ENCODE measurements at places on chromosomes 6 and 20. TPM values are rescaled to one million over a fixed set of nuclear protein-coding genes. Genes with fewer than 3 reads are reported as not detected.

DNA sequence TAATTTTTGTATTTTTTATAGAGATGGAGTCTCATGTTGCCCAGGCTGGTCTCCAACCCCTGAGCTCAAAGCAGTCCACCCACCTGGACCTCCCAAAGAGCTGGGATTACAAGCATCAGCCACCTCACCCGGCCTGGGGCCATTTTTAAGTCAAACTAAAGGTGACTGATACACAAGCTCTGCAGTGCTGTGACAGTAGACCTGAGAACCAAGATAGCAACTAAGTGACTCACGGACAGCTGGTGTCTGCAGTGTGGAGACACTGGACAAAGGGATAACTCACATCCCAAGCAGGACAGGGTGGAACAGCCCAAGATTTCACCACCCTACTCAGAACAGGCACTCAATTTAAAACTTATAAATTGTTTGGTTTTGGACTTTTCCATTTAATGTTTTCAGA lies 402.5 kb downstream of the CD83 start:
- DNase-seq = no peak
- H3K27me3 ChIP-seq = no peaks in the 10 kb centered on the region
- no peaks in the 10 kb centered on the region for H3K4me1 ChIP-seq
- no peak overlapping the region for H3K4me3 ChIP-seq

DNA sequence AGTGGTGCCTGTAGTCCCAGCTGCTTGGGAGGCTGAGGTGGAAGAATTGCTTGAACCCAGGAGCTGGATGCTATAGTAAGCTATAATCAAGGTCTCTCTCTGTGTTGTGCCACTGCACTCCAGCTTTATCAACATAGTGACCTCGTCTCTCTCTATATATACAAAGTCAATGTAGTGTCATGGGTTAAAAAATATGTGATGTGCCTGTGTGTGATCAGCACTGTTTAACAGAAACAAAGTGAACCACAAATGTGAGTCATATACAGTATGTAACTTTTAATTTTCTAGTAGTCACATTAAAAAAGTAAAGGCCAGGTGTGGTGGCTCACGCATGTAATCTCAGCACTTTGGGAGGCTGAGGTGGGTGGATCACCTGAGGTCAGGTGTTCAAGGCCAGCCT lies 85.3 kb upstream of the RNF24 start:
- H3K27me3 ChIP-seq = no peaks in the 10 kb centered on the region
- no peak overlapping the region for H3K27ac ChIP-seq
- H3K4me3 ChIP-seq = no peak overlapping the region
- no peaks in the 10 kb centered on the region for H3K36me3 ChIP-seq
- DNase-seq = no peak

DNA sequence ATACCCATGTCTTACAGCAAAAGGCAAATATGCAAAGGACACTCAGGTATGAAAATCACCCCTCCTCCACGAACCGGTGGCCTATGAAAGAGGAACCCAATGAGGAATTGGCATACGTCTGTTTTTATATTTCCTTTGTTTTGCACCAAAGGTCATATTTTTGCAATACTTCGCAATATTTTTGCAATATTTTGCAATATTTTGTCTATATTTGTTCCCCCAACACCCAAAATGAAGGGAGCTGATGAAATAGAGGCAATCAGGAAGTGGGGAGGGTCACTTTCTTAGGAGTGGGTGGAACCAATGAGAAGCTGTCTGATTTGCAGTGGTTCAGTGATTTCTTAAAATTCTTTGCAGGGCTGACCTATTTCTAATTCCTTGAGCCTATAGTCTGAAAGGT lies 296.8 kb upstream of the TSHZ2 start:
- peaks cover 2% of the 10 kb centered on the region for H3K4me1 ChIP-seq
- H3K36me3 ChIP-seq = no peaks in the 10 kb centered on the region
- no peak overlapping the region for H3K27ac ChIP-seq
- no peak for DNase-seq

DNA sequence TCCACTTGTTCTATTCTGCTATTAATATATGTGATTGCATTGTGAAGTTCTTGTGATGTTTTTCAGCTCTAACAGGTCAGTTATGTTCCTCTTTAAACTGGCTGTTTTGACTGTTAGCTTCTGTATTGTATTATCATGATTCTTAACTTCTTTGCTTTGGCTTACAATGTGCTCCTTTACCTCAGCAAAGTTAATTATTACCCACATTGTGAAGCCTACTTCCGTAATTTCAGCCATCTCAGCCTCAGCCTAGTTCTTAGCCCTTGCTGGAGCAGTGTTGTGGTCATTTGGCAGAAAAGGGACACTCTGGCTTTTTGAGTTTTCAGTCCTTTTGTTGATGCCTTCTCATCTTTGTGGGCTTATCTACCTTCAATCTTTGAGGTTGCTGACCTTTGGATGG lies 440.2 kb downstream of the TBC1D32 start:
- H3K36me3 ChIP-seq = peaks cover 3% of the 10 kb centered on the region
- H3K27ac ChIP-seq = no peak overlapping the region
- no peak for DNase-seq
- H3K4me3 ChIP-seq = no peak overlapping the region
- H3K27me3 ChIP-seq = no peaks in the 10 kb centered on the region
- no peaks in the 10 kb centered on the region for H3K4me1 ChIP-seq

Gene CD164
- 220 TPM for total RNA-seq

- H3K36me3 ChIP-seq = peaks cover 4% of the 10 kb centered on the region
- H3K4me3 ChIP-seq = no peak overlapping the region
- H3K27ac ChIP-seq = no peak overlapping the region
- peaks cover 6% of the 10 kb centered on the region for H3K27me3 ChIP-seq
- peaks cover 4% of the 10 kb centered on the region for H3K4me1 ChIP-seq
Observed at GRCh38 chr6:39178804-39179203, 50.5 kb downstream of the KCNK5 start.
